Ureter (tissue), 1 donor: ENCODE measurements at places on chromosomes 5 and 9. TPM values are rescaled to one million over a fixed set of nuclear protein-coding genes. Genes with fewer than 3 reads are reported as not detected.
A peak's percentile ranks its signal among the peaks of the same experiment; 100 is the strongest.

Gene ZMAT2
- total RNA-seq: 58.5 TPM

Gene OR1J2
- total RNA-seq: 0.42 TPM

Gene ELOVL7
- total RNA-seq: 16.7 TPM

Gene LCN10
- total RNA-seq: 40.6 TPM

Gene PLAC8L1
- 1.1 TPM for total RNA-seq

Gene MEGF10
- total RNA-seq: 1.1 TPM

- no peak for DNase-seq
Observed at GRCh38 chr5:152107220-152107619, 182.6 kb upstream of the GLRA1 start.

GRCh38 chr9:13719446-13719845 is 440.0 kb upstream of the MPDZ start:
- no peak for DNase-seq

GRCh38 chr5:137837491-137838394 is 29.9 kb upstream of the MYOT start:
- DNase-seq: no peak

GRCh38 chr9:125650271-125650737 is 56.7 kb downstream of the MAPKAP1 start:
- no peak for DNase-seq

- DNase-seq: no peak
Observed at GRCh38 chr5:59673438-59674058, 220.0 kb downstream of the PDE4D start.

DNA sequence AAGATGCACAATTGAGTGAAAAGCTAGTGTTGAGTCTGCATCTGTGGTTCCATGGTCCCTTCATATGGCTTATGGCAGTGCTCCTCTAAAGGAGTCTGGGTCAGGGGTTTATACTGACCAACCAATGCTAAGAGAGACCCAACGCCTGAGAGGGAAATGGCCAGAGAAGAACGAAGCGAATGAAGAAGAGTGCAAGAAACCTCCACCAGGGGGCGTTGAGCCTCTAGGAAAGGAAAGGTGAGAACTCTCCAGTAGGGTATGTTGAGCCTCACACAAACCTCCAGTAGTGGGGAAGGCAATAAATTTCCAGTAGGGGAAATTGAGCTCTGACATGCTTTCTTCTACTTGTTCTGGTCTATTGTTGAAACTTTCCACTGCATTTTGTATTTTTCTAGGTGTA is 470.6 kb downstream of the PRDM9 start:
- DNase-seq: no peak

- DNase-seq: no peak
Observed at GRCh38 chr9:72467766-72468738, 53.4 kb upstream of the TMC1 start.

DNA sequence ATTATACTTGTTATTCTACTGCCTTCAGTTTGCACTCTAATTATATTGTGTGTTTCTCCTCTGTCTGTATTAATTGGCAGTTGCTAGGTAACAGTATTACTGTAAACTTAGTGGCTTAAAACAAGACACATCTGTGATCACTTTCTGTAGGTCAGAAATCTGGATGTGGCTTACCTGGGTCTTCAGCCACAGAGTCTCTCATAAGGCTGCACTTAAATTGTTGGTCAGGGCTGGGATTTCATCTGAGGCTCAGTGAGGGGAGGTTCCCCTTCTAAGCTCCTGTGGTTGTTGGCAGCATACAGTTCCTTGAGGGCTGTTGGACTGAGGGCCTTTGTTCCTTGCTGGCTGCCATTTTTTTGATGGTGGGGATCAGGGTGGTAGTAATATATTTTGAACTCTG is 68.8 kb downstream of the SLC44A1 start:
- no peak for DNase-seq

- no peak for DNase-seq
Observed at GRCh38 chr5:159104759-159105144, 5.0 kb upstream of the EBF1 start.

GRCh38 chr5:137752905-137753690 is 1.1 kb downstream of the HNRNPA0 start:
- DNase-seq: peak; percentile 53

GRCh38 chr5:31845361-31845760 is 206.4 kb downstream of the PDZD2 start:
- no peak for DNase-seq

GRCh38 chr5:149257889-149258705 is 13.6 kb upstream of the AFAP1L1 start:
- DNase-seq: no peak

- no peak for DNase-seq
Observed at GRCh38 chr5:90279091-90279490, 130.5 kb downstream of the CETN3 start.

GRCh38 chr5:26674846-26675245 is 363.5 kb downstream of the CDH9 start:
- no peak for DNase-seq

GRCh38 chr5:81755320-81755719 is 4.4 kb upstream of the SSBP2 start:
- DNase-seq: peak; percentile 55
